ENCODE measurements at places on chromosomes 3 and 15. TPM values are rescaled to one million over a fixed set of nuclear protein-coding genes. Genes with fewer than 3 reads are reported as not detected.
A peak's percentile ranks its signal among the peaks of the same experiment; 100 is the strongest.

PDZRN3 gene
- total RNA-seq: not detected

NPAP1 gene
- not detected for total RNA-seq

GRCh38 chr15:68559345-68560310 lies 19.2 kb upstream of the CORO2B start:
- H3K4me1 ChIP-seq: peaks cover 20% of the 10 kb centered on the region
- H3K36me3 ChIP-seq: no peaks in the 10 kb centered on the region
- H3K27me3 ChIP-seq: peaks cover 48% of the 10 kb centered on the region
- DNase-seq: peak; percentile 72
- H3K4me3 ChIP-seq: peak overlapping the region; percentile 56

- H3K27ac ChIP-seq: no peak overlapping the region
- no peaks in the 10 kb centered on the region for H3K4me1 ChIP-seq
- H3K27me3 ChIP-seq: no peaks in the 10 kb centered on the region
- no peaks in the 10 kb centered on the region for H3K36me3 ChIP-seq
Observed at GRCh38 chr3:29332195-29332637, 51.3 kb downstream of the RBMS3 start.
